CD4-positive, alpha-beta T cell treated with Interleukin-4 for 4 hours (primary cell): ENCODE measurements at places on chromosomes 16 and 17.

- DNase-seq = no peak
Observed at GRCh38 chr17:48093341-48094045, 7.8 kb downstream of the CBX1 start.

DNA sequence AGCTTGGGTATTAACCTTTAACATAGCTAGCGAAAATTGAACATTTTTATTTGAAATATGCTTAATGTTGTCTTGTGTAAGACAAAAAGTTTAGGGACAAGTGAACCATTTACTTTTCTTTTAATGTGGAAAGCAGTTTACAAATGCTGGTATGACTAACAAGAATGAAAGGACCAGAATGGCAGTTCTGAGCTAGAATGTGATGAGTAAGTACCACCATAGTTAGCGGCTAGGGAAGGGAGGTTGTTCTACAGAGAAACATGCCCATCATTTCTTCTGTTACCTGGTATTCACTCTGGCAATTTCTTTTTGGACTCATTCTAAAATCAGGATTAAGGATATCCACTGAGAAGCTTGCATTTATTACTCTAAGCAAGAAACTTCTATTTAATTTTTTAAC lies 121.1 kb downstream of the WWOX start:
- no peak for DNase-seq

DNA sequence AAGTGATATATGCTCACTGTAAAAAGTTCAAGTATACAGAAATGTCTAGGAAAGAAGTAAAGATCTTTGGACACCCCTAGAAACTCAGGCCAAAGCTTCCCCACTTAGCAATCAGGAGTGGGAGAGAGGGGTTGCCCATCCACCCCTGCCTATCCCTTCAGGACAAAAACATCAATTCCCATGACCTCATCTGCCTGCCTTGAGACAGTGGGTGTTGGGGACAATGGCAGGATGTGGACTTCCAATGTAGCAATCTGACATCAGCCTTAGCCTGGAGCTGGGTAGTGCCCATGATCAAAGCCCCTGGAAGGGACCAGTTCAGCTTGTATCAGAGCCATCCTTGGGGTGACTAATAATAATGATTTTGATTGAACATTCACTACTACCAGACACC lies 18.1 kb downstream of the ITPRIPL2 start:
- DNase-seq = no peak

- DNase-seq = no peak
Observed at GRCh38 chr16:65121870-65122723, at the start of gene CDH11. CDH11 (minus strand) TSS chr16:65122063; CDS start chr16:65004869, 117,194 bp downstream.

DNA sequence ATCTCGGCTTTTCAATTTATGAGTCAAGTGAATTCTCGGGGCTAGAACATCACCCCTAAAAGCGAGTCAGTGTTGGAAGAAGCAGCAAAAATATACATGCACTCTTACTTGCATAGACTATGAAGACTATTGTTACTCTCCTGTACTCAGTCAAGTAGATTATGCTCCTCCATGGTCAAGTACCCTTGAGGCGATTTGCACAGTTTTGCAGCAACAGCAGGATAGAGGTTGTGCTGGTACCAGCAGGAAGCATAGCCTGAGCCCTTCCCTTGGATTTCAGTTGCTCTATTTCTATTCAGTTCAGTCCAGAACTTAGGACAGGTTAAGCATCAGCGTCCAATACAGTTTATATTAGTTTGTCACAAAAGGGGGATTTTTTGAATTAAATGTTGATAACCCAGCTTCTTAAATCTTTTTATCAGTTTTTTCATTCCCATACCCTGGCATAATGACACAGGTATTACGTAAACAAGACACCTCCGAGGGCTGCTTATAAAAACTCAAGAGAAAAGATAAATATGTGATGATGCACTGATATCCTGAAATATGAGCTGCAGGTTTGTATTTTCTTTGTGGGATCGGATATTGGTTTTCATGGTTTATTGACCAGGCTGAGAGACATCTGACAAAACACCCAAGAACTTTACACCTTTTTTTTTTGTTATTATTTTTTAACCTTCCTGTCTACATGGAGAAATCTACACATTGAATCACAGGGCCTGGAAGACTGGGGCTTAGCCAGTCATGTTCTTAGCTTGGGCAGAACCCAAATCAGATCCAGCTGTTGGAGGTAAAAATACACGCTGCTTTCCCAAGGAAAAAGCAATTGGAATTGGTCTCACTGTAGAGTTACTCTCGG lies 144.1 kb downstream of the PITPNC1 start:
- DNase-seq = no peak

- DNase-seq = no peak
Observed at GRCh38 chr16:82625066-82625968, 1.5 kb upstream of the CDH13 start.
